ENCODE measurements at places on chromosomes 7 and 10.
A peak's percentile ranks its signal among the peaks of the same experiment; 100 is the strongest.

- no peak for DNase-seq
Measured at GRCh38 chr10:124971276-124971675, 29.4 kb downstream of the ZRANB1 start.

DNA sequence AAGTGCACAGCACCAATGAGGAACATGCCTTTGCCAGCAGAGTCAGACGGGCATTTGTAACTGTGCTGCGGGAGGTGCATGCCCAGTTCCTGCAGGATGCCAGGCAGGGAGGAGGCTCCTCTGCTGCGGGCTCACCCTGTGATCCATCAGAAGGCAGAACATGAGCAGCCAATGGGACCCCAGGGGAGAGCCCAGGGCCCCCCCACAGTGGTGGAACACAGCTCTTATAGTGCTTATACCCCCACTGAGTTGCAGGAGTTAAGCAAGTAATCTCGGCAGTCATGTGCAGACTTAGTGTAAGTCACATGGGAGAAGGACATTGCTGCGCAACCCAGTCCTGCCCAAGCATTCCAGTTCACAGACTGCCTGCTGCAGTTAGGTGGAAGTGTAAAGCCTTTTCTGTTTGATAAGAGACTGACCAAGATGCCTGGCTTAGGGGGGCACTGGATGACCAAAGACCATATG, 120.3 kb upstream of the TMEM106B start:
- DNase-seq, result no peak

DNA sequence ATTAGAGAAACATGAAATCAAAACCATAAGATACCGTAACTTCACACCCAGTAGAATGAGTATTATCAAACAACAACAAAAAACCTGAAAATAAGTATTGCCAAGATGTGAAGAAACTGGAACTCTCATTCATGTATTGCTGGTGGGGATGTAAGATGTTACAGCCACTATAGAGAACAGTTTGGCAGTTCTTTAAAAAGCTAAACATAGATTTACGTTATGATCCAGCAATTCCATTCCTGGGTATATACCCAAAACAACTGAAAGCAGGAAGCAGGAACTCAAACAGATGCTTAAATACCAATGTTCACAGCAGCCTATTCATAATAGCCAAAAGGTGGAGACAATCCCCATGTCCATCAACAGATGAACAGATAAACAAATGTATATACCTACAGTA, 72.5 kb downstream of the NT5C2 start:
- no peak for DNase-seq

DNA sequence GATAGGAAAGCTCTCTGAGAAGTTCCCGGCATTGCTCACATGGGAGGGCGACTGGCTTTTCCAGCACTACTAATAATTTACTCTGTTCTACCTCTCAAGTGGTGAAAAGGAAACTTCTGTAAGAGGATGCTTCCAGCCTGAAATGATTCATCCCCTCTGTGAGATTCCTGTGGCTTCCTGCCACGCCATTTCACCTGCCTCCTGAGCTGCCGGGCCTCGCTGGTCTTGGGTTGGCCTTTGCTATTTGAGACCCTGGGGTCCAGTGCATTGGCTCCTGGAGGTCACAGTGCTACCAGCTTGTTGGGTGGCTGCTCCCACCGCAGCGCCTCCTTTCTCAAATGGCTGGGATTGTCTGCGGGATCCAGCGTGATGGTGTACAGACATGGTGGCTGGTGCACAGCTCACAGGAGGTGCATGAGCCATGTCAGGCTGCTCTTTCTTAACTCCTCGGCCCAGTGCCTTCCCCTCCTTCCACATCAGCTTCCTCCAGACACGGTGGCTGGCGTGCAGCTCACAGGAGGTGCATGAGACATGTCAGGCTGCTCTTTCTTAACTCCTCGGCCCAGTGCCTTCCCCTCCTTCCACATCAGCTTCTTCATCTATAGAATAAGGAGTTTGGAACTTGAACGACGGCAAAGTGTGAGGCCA, 42.9 kb upstream of the PCBD1 start:
- no peak for DNase-seq

DNA sequence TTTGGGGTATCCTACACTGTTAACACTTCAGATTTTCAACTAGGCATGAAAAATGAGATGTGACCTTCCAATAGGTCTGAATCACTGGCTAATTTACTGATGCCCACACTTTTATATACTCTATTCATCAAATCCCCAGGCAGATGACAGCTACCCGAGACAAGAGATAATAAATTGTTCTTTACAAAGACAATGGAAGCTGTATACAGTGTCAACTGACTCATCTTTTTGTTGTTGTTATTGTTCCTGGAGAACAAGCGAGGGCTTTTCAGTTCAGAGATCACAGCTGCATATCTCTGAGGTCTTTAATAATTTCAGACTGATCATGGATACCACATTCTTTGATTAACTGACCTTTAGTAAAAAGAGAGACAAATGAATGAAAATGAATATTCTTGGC, 228.9 kb downstream of the SDHAF3 start:
- DNase-seq, result no peak

GRCh38 chr7:101717628-101718357, 88.7 kb upstream of the MYL10 start:
- DNase-seq, result peak; percentile 72

DNA sequence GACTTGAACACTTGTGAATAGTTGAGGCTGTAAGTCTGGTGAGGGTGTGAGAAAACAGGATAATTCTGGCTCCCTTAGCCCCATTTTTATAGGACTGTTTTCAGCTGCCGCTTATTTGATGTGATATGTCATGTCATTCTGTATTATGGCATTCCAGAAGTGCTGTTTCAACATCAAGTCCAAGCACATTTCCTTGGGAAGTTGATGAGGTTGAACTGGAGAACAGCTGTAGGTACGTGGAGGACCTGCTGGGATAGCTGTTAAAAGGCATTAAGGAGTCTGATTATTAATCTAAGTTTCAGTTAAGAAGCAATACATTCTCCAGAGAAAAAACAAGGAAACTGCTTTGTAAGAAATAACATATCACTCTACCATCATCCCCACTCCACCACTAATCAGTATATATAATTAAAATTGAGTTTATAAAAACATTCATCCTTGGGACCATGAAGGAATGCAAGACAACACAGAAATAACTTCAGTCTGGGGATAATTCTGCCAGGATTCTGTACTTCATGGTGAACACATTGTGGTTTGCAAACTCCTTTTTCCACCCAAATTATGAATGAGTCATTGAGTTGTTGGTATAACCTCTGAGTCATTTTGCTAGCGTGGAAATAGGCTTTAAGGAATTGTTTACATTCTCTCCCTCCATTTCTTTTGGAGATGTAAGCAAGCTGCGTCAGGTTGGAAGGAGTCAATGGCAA, 39.9 kb upstream of the TMEM229A start:
- DNase-seq, result no peak

DNA sequence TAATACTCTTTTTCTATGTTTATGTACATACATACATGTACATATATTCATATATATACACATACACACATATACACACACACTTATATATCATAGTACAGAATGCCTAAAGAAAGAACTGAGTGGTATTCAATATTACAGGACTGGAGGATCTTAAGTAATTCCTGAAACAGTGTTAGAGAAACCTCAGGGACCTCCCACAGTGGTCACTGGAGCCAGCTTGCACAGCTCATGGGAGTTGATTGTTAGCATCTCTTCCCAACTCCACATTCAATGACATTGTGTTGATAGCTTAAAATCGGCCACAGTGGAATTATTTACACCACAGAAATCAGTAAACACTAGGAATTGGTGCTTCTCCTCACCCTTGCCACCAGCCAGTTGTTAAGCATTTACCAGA, 6.0 kb downstream of the LRRC17 start:
- no peak for DNase-seq

GRCh38 chr10:81082621-81083376, 545.1 kb downstream of the SH2D4B start:
- DNase-seq, result no peak

GRCh38 chr10:132036153-132036886, 29.4 kb upstream of the JAKMIP3 start:
- peak; percentile 49 for DNase-seq

- DNase-seq, result peak; percentile 39
Measured at GRCh38 chr7:150450491-150451001, at the start of gene GIMAP8. Gene GIMAP8, plus strand, starts transcription at chr7:150450630. Its CDS starts 16,069 bp downstream, at chr7:150466699.

DNA sequence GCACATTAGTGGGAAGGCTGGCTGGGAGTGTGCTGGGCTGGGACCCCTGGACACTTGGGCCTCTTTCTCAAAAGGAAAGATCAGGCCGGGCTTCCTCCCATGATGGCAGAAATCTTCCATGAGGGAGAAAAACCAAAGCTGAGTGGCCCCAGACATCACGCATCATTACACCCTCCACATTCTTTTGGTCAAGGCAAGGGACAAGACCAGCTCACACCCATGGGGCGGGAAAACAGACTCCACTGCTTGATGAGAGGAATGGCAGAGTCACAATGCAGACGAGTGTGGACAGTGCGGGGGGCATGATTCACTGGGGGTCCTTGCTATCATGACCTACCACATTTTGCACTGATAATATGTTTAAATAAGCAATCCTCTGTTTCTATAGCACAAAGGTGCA, 73.3 kb downstream of the CREB3L2 start:
- no peak for DNase-seq

DNA sequence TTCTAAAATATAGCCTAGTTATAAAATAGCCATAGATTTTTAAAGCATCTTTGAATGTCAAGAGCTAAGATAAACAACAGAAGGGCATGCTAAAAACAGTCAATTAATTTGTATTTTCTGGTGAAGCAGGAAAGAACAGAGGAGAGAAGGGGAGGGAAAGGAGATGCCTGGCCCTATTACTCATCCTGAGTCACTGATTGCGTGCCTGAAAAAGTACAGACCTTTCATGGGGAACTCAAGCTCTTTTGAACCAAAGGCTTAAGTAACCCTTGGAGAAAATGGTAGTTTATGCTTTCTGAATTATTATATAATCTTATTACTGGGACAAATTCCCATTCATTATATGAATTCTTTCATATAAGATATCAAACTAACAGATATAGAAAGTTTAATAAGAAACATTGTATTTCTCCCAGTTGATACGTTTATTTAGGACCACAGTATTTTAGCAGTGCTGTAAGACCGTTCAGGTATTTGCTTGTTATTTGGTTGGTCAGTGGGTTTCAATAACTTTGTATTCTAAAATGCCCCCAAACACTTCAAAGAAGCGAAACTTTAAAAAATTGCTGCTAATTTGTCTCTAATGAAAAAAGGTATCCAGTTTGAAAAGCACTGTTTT, 151.3 kb downstream of the HGF start:
- DNase-seq, result no peak

- no peak for DNase-seq
Measured at GRCh38 chr10:106076496-106076895, 1088.0 kb downstream of the SORCS1 start.

DNA sequence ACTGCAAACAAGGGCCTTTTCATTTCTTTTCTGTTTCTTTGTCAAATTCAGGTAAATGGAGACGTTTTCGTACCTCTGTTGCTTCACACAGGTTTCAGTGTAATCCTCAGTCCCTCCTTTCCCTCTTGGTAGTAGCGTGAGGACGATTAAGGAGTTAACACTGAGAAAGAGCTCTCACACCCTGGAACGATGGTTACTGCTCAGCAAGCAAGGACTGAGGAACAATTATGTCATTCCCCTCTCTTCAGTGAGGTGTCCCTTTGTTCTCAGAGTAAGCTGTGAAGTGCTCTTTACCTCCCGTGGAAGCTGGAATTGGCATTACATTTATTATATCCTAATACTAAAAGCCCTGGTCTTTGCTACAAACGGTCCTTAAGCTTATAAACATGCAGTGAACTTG, 95.9 kb downstream of the FANK1 start:
- DNase-seq, result no peak

DNA sequence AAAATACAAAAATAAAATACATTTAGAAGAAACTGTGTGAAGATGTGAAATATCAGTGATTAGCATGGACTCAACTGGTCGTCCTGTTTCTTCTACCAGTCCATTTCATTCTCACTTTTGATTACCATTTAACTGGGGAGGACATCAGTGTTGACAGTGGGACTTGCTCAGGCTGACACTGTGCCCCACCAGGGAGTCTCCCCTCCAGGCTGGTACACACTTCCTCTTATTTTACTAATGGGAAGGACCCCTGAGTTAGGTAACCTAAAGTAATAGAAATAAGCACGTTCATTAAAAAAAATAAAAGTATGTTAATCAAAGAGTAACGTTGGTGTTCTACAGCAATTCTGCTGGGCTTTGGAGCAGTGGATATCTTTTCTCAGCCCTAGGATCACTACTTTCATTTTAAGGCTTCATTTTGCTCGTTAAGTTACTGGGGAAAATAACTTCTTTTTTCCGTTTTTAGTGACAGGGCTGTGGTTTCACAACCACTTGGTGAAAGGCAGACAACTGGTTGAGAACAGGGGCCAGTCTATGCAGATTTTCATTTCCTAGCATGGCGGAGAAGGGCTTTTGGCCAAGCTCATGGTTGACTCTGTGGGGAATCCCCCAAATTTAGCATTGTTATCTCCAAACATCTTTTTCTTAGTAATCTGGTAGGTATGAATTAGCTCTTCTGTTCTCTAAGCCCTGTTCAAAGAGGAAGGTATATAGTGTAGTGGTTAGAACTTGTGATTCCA, 2.1 kb downstream of the SNX10 start:
- no peak for DNase-seq

- no peak for DNase-seq
Measured at GRCh38 chr7:116780521-116780920, 81.9 kb upstream of the CAPZA2 start.

DNA sequence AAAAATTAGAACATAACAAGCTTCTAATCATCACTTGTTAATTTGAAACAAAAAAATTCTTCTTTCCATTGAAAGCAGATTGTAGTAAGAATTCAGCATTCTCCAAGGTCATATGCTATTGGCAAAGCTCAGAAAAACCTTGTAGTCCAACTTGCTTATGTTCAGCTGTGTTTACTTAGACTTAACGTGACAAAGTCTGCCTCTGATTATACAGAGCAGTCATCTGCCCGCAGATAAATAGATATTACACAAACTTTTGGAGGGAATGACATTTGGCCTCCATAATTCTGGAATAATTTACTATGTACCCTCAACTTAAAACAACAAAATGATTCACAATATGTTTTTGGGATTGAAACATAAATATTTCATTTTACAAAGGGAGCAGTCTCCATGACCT, 45.8 kb downstream of the MKX start:
- DNase-seq, result no peak

DNA sequence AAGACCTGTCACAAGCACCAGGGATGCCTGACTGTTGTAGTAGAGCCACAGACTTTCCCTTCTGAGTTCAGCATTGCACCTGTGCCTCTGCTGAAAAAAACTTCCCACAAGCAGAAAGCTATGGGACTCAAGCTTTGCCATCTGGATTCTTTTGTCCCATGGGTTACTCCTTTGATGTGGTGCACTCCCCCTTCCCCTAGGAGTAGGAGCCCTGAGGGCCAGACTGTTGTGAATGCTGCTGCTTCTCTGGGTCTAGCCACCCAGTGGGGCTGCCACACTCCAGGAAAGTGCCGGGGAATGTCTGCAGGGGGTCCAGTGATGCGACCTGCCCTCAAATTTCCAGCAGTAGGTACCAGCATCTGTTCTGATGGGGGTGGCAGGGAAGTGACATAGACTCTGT, 11.7 kb downstream of the CASP7 start:
- DNase-seq, result no peak

GRCh38 chr10:61059636-61060035, 115.7 kb upstream of the RHOBTB1 start:
- no peak for DNase-seq
